Esophagus squamous epithelium (tissue), 5 donors: ENCODE measurements at places on chromosomes 7 and 10. TPM values are rescaled to one million over a fixed set of nuclear protein-coding genes. Genes with fewer than 3 reads are reported as not detected.

Gene SPDYE11
- total RNA-seq, result not detected

Gene AGAP9
- 5.6 TPM for total RNA-seq

- DNase-seq, result no peak
These were observed 165.5 kb downstream of the ANK3 start for GRCh38 chr10:60224066-60224705.

DNA sequence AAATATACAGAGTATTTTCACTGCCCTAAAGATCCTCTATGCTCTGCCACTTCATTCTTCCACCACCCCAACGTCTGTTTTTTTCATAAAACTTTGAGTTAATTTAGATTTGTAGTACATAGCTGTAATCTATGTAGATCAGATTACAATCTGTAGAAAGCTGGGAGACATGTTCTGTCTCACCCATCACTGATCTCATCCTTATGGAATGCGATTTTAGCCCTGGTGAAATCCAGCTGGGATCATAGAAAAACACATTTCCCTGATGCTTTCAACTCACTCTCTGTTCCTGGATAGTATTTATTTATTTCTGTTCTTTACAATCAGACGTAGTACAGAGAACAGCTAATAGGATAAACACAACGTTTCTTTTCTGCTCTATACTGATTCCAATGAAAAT is 521.0 kb downstream of the KIF20B start:
- DNase-seq, result no peak

- no peak for DNase-seq
These were observed 46.7 kb upstream of the ANTXRL start for GRCh38 chr10:46239993-46240683.

- no peak for DNase-seq
These were observed 82.9 kb upstream of the DDC start for GRCh38 chr7:50648076-50648475.

DNA sequence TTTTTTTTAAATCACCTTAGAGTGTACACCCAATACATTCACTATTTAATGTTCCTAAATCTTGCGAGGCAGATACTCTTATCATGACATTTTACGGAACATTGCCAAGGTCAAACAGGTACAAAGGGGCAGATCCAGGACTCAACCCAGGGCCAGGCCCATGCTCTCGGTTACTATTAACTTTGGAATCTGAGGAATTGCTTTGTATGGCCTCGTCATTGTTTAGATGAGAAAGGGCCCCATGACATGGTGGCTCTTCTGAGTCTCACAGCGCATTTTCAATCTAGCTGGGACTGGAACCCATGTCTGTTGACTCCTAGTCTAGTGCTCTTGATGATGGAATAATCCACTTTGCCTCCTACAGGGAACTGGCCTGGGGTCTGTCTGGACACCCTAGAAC is 59.1 kb downstream of the GATA3 start:
- DNase-seq, result no peak

DNA sequence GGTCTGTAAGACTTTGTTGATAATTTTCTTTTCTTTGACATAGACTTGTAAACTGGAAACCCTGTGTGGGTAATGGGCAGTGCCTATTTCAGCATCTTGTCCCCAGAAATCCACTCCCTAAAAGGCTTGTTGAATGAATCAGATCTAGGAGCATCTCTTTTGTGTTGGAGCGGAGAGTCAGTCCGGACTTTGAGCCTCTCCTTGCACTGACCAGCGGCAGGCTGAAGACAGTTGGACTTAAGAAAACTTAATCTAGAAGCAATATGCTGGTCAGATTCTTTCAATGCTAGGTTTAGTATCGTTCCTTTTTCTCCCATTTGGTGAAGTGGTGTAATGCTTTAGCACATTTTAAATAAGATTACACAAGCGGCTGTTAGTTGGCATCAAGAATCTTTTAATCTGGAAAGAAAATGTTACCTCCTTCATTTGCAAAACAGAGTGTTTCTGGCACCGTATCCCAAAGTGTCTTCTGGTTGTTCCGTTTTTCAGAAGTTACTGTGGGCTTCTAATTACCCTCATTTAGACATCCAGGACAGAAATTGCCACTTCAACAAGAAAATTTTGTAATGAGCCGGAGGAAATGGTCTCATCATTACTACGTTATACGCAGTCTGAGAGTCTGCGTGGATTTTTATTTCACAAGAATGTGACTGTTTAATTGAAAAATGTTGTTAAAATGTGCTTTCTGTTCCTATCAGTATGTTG is 74.7 kb downstream of the CUX1 start:
- no peak for DNase-seq
